Kidney (tissue), 22 donors: ENCODE measurements at places on chromosomes 11 and 22. TPM values are rescaled to one million over a fixed set of nuclear protein-coding genes. Genes with fewer than 3 reads are reported as not detected.

COMT gene
- 244 TPM for polyA plus RNA-seq

SLC22A6 gene
- 362 TPM for polyA plus RNA-seq

LRP4 gene
- polyA plus RNA-seq, result 1.8 TPM

NPTXR gene
- polyA plus RNA-seq, result 1.1 TPM

MMP7 gene
- polyA plus RNA-seq, result 101 TPM

ZNF214 gene
- 3.2 TPM for polyA plus RNA-seq

LIF gene
- polyA plus RNA-seq, result 0.67 TPM

TRPM5 gene
- polyA plus RNA-seq, result 0.69 TPM

OR51D1 gene
- polyA plus RNA-seq, result not detected

CNGA4 gene
- not detected for polyA plus RNA-seq

CELSR1 gene
- polyA plus RNA-seq, result 15.7 TPM

MAPK11 gene
- 11.4 TPM for polyA plus RNA-seq

HPX gene
- polyA plus RNA-seq, result 0.88 TPM

ADAMTS8 gene
- 1.6 TPM for polyA plus RNA-seq

PTPMT1 gene
- 90.3 TPM for polyA plus RNA-seq

TIRAP gene
- polyA plus RNA-seq, result 5.8 TPM
